ENCODE measurements at places on chromosomes 2 and 18.

DNA sequence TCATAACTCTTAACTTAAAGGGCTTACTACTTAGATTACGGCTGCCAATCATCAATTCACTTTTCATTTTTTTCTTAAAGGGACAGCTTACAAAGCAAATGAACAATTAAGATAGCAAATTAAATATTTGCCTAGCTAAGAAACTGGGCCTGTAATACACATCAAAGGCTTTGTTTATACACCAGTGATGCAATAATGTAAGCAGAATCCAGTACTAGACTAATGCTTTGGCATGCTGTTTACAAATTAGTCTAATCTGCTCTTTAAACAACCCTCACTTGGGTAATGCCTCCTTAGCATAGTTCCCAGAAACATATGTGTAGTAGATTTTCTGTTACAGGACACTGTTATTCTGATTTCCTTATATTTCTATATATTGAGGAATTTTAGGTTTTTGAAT, 105.8 kb downstream of the ARHGAP28 start:
- no peak for DNase-seq

DNA sequence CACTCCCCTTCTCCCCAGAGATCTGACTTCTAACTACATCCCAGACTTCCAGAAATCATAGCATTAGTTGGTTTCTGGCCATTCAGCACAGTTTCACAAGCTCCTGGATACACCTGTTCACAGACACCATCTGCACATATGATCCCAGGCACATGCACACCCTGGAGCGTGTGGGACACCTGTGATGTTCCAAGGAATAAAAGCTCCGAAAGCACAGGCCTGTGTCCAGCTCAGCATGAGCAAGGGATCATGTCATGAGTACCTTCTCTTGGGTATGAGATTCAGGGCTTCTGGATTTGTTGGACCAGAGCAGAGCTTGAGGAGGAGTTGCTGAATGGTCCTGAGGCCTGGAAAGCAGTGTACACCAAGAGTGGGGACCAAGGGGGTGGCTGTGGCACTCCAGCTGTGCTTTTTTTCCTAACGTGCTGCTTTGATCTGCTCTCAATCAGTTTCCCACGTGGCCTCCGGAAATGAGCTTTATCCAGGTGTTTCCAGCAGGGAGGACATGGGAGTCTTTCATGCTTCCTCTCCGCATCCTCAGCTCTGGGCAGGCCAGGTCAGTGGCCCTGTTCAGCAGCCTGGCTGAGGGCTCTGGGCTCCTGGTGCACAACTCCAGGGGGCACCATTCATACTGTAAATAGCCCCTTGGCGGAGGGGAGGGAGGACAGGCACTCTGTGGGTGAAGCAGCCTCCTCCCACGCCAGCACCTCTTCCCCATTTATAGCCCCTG, 1.8 kb downstream of the DYSF start:
- no peak for DNase-seq

- DNase-seq, result no peak
Observed at GRCh38 chr2:78592491-78592890, 433.0 kb upstream of the REG3G start.

GRCh38 chr2:207108440-207108839, 57.3 kb downstream of the KLF7 start:
- no peak for DNase-seq

DNA sequence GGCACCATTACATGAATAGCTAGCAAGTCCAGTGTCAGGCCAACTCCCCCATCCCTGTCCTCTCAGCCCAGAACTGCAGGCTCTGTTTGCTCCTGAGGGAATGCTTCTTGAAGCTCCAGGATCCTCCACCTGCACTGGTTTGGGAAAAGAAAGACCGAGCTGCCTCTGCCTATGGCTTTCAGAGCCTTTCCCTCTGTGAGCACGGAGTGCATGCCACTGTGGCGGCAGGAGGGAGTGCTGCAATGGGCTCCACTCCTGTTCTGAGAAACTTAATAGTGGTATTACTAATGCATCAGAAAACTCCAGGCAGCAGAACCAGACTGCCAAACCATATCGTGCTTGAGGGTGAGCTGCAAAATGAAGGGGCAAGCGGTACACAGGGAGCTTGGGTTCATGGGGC, 271.8 kb downstream of the SRBD1 start:
- no peak for DNase-seq

- DNase-seq, result no peak
Observed at GRCh38 chr18:74115046-74115445, 32.6 kb downstream of the FBXO15 start.

DNA sequence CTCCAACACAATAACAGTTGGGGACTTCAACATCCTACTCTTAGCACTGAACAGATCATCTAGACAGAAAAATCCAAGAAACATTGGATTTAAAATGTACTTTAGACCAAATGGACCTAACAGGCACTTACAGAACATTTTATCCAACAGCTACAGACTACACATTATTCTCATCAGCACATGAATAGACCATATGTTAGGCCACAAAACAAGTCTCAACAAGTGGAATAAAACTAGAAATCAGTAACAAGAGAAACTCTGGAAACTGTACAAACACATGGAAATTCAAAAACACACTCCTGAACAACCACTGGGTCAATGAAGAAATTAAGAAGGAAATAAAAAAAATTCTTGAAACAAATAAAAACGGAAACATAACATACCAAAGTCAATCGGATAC, 117.5 kb downstream of the ACVR1 start:
- no peak for DNase-seq

GRCh38 chr2:84865181-84865783, 15.6 kb downstream of the TRABD2A start:
- DNase-seq, result no peak

DNA sequence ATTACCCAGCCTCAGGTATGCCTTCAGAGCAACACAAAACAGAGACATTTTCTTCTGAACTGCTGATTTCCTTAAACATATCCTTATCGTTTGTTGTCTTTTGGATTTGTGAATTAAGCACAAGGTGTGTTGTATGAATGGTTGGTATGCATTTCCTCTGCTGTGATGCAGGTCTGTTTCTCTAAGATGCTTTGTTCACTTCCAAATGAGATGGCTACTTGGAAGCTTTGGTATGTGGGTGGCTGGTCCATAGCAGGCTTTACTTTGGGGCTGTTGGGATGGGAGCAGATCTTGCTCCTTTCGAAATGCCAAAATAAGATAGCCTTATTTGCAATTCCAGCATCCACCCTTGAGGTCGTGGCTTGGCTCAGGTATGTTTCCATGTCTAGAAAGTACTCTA, 257.2 kb downstream of the INSIG2 start:
- DNase-seq, result no peak

DNA sequence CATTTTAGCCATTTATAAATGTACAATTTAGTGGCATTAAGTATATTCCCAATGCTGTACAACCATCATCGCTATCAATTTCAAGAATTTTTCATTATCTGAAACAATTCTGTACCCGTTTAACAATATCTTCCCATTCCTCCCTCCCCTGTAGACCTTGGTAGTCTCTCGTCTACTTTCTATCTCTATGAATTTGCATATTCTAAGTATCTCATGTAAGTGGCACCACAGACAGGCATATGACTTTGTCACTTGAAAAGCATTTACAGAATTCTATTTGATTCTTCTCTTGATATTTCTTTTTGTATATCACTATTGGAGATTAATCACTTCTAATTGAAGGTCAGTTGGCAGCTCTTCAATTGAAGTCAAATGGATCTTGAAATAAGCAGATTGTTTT, 48.0 kb downstream of the CCDC138 start:
- no peak for DNase-seq

DNA sequence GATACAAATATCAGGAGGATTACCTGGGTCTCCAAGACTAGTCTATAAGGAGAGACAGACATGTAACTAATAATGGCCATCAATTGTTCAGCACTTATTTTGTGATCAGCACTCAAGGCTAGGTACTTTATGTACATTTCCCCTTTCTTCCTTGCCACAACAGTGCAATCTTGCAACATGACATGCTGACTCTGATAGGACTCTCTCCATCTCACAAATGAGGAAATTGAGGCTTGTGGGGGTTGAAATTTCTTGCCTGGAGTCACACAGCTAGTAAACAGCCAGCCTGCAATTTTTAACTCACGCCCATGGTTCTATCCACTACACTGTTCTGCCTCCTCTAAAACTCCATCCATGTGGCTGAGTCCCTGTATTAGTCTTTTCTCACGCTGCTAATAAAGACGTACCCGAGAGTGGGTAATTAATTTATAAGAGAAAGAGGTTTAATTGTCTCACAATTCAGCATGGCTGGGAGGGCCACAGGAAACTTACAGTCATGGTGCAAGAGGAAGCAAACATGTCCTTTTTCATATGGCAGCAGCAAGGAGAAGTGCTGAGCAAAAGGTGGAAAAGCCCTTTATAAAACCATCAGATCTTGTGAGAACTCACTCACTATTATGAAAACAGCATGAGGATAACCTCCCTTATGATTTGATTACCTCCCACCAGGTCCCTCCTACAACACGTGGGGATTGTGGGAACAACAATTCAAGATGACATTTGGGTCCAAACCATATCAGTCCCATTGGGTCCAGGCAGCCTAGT, 302.4 kb downstream of the PLCL1 start:
- no peak for DNase-seq

DNA sequence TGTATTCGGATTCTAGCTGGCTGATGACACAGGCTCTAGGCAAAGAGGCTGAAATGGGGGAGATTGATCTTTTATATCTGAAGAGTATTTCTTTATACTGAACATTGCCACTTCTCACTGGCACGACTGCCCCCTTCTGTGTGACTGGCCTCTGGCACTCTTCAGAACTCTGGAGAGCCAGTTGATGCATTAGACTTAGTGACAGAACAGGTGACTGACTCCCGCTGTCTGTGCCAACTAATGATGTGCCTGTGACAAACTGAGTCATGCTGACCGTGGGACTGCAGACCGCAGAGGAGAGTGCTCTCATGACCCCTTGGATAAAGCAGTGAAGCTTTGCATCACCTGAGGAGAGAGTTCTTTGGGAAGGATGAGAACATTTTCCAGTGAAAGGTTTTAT, 14.4 kb downstream of the MGAT5 start:
- no peak for DNase-seq

- DNase-seq, result no peak
Observed at GRCh38 chr2:28286678-28287077, 106.0 kb upstream of the FOSL2 start.

GRCh38 chr2:166519391-166519962, 25.4 kb upstream of the SCN7A start:
- no peak for DNase-seq

GRCh38 chr2:181573140-181573736, 83.7 kb downstream of the CERKL start:
- DNase-seq, result no peak

DNA sequence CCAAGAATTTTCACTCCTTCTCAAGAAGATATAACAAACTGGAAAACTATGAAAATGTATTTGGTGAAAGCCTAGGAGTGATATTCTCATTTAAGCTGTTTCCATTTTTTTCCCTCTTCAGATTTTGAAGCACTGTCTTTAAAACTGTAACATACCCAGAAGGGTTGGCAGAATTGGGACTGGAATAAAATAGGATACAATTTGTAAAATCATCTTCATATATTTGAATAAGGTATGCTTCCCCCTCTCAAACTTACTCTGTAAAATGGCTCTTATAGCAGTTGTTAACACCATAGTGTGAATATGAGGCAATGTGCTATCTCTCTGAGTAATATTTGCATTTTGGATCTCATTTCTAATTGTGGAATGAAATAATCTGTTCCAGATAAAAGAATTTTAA, 676.4 kb downstream of the ARHGAP15 start:
- DNase-seq, result no peak

DNA sequence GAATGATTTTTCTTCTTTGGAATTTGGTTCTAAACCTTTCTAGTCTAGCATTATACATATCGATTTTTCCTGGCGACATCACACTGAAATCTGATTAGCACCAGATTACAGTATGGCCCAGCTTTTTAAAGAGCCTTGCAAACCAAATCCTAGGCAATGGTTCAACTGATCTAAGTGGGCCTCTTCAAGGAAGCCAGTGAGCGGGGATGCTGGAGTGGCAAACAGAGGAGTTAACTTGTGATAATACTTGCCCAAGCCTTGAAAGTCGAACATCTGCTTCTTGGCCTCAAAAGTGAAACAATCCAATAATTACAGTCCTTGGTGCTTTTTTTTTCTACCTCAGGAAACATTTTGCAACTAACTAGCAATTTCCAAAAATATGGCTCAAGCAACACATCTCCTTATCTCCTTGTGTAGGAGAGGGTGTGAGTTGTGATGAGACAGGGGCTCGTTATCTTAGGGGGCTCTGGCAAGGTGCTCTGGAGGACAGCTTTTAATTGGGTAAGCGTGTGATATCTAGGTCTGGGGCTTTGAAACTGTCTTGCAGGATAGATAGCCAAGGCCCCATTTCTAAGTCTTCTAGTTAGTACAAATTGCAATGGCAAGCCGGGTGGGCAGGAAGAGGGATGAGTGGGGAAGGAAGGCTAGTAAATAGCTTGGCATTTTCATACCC, 240.2 kb upstream of the CCDC68 start:
- DNase-seq, result no peak

GRCh38 chr2:152548111-152548875, 169.0 kb downstream of the PRPF40A start:
- no peak for DNase-seq

- DNase-seq, result no peak
Observed at GRCh38 chr18:22349317-22349898, 68.3 kb downstream of the CTAGE1 start.

DNA sequence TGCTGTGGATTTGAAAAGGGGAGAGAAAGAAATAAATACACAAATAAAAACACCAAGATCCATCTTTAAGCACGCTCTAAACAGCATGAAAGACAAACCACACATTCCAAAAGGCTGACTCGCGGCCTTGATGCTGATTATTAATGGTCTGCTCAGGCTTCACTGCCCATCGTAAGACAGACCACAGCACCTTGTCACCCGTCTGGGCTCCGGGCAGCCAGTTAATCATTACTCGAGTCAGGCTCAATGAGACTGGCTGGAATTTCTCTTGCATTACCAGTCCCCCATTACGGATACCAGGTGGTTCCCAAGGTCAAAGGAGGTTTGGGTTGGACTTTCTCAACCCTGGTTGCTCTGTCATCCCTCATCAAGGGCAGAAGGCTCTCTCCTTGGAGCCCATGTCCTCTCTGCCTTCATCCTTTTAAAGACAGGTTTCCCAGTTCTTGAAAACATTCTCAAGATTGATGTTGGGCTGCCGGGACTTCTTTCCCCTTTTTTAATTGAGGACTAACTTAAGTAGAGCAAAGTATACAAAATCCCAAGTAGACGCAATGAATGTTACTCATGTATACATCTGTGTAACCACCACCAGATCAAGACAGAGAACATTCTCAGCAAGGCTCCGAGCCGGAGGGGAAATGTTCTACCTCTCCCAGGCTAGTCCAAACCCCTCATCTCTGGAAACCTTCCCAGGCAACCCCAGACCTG, 8.1 kb downstream of the SMAD7 start:
- DNase-seq, result no peak

Measured in NCI-H1930 (cell line).